ENCODE measurements at places on chromosomes 7 and 10.

- DNase-seq: no peak
These were observed 11.1 kb upstream of the EMX2 start for GRCh38 chr10:117531371-117532002.

GRCh38 chr7:93575555-93576399 is 1.3 kb upstream of the CALCR start:
- DNase-seq: no peak

DNA sequence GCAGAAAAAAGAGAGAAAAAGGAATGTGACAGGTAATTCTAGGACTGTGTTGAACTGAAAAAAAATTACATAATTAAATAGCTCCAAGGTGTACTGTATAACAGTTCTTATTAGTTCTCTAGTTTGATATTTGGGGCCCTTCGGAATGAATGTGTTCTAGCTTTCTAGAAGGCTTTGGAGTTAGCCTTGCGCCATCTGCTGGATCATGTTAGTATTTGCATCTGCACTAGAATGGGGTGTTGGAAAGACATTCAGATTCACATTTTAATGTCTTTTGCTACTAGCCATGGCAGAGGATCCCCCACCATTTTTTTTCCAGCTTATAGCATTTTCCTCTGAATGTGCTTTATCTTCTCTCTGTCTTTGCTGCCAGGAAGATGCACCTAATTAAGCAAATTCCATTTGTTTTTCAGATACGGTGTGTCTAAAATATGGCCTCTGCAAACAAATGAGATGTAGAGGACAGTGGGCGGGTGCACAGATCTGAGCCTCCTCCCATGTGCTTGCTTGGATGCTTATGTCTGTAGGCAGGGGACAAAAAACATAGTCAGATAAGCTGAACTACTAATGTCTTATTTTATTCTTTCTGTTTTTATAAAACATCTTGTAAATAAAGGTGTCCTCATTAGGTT is 238.5 kb downstream of the PHF14 start:
- DNase-seq: no peak

GRCh38 chr10:34739915-34740314 is 75.2 kb downstream of the PARD3 start:
- peak; percentile 50 for DNase-seq

- no peak for DNase-seq
These were observed 1074.1 kb downstream of the XPNPEP1 start for GRCh38 chr10:108849186-108849585.

GRCh38 chr7:42244828-42245227 is 7.8 kb upstream of the GLI3 start:
- DNase-seq: no peak

DNA sequence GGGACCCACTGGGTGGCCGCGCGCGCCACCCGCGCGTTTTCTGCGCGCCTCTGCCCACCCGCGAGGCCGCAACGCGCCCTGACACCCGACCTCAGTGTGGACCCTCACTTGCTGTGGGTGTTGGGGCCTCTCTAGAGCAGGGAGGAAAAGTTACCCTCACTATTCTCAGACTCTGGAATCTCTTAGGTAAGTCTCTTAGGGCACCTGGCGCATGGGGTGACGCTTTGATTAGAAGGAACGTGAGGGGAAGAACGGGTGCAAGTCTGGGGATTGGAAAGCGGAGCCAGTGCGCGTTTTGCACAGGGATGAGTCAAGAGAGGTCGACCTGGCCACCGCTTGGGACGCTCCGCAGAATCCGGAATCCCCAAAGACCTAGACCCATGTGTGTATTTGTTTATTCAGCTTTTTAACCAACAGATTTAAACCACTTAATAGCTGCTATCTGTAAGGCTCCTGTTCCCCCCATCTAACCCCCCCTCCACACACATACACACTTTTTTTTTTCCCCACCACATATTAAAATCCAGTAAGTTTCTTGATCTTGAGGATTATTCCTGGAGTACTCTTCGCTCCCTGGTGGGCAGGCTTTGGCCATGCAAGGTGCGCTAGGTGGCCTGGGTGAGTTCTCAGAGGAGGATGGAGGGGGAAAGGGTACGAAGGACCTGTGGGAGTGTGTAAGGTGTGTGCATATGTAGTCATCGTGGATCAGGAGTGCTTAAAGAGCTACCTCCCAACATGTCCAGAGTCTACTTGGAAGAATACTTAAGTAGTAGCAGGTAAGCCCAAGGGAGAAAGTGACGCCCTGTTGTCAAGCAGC is 169.1 kb upstream of the PPP1R3A start:
- DNase-seq: no peak

DNA sequence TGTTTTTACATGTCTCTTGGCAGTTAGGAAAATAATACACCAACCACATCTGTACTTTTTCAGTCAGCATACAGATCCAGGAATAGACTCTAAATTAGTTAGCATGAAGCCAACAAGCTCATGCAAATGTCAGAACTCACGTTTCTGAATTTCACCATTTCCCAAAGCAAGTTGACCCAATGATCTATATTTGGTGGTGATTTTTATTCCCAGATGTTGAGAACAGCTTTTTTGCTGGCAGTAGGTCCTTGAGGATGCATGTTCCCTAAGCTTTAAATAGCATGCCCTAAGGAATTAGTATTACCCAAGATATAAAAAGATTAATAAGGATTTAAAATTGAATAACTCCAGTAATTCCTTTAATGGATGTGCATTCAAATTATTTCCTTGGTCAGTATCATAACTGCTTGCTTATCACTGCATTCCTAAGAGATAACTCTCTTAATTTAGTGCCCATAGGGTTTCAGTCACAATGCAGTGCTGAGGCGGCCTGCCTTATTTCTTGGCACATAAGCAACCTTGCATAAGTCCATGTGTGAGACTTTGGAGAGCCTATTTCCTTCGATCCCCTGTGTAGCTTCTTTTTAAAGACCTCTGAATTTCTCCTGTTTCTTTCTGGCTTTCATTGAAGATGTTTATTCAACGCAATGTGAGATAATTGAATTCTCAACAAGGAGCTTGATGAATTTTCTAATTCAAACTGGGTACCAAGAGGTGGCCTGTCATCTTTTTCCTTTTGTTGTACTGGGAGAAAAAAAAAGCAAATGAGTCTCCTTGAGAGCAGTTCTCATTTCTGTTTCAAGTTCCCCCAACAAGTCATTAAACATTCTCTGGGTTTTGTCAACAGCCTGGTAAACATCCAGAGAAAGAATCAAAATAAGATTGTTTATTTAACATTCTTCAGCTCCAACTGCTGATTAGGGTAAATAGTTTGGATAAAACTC is 135.3 kb upstream of the MEOX2 start:
- DNase-seq: no peak

GRCh38 chr10:117546020-117546580 is 3.6 kb downstream of the EMX2 start:
- DNase-seq: no peak

Measured in heart right ventricle (tissue), 16 donors.